ENCODE measurements at places on chromosomes 3 and 15. TPM values are rescaled to one million over a fixed set of nuclear protein-coding genes. Genes with fewer than 3 reads are reported as not detected.

DNA sequence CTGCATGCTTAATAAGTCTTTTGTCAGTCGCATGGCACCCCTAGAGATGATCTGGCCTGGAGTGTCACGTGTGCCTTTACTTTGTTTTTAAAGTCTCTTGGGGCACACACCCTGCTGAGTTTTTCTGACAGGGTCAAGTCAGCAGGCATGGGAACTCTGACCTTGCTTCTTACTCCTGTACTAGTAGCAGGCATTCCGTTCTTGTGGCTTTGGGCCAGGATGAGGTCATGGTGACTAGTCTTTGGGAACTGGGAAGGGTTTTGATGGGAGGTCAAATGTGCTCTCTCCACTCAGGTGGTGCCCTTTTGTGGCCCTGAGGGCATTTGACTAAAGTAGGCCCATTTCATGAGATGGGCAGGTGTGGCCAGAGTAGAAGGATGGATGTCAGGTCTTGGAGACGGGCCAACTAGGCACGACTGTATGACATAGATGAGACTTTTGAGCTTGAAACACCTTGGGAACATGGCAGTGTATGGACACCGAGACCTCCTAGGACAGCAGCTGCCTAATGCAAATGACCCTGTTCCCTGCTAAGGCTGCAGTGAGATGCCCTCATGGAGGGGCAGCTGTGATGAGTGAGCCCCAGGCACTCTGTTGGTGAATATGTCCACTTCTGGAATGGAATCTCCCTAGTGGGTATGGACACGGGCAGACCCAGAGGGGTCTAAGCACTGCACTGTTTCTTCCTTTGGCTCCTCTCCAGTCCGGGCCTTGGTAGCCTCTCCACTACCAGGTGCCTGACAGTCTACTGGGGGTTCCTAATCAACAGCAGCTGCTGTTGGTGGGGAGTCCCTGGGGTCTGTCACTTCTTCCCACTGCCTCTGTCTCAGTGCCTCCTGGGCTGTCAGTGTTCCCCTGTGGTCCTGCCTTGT lies 16.4 kb downstream of the SRPRB start:
- DNase-seq: peak; percentile 42
- H3K4me1 ChIP-seq: no peaks in the 10 kb centered on the region
- H3K27ac ChIP-seq: no peak overlapping the region
- no peaks in the 10 kb centered on the region for H3K27me3 ChIP-seq
- H3K36me3 ChIP-seq: peaks cover 27% of the 10 kb centered on the region

DNA sequence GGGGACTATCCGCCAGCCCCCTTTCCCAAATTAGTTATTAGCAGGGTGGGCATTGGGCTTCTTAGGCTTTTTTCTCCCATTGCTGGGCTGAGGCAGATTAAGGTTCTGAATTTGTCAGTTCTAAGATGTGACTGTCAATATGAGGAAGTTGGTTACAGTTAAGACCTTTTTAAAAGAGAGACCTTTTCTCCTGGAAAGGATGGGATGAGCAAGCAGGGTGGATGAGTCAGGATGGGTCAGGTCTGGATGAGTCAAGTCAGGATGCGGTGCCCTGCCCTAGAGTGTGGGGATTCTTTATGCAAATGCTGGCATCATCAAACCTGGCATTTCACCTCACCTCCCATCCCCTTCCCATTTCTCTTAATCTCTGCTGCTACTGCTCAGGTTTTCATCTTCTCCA lies 1.9 kb downstream of the AEN start:
- no peaks in the 10 kb centered on the region for H3K27me3 ChIP-seq
- H3K4me3 ChIP-seq: no peak overlapping the region
- H3K27ac ChIP-seq: peak overlapping the region; percentile 48
- no peak for DNase-seq
- H3K36me3 ChIP-seq: peaks cover 7% of the 10 kb centered on the region

The SNX22 gene
- total RNA-seq: 9.6 TPM

The C2CD4A gene
- not detected for total RNA-seq

DNA sequence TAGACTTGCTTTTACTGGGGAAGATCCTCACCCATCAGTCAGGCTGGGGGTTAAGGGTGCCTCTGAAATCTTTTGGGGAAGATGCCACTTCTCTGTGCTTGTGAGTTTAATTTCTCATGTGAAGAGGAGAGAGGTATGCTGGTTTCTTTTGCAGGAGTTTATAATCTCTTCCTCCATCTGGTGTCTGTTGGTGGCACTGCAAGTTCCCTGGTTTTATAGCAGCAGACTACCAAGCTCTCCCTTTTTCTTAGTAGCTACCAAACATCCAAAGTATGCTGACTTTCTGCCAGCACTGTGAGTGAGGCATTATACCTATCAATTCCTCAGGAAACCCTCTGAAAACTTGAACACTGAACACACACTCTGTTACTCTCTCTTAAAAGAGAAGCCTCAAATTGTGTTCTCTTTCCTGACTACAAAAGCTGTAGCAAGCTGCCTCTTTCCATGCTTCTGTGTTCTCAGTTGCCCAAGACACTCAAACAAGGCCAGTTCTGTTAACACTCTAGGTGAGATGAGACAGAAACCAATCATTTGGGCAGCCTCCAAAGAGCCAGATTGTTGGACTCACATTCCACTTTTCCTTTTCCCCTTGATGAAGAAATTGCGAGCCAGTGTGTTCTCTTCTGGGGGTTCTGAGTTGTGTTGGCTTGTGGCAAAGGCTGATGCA lies 299.5 kb downstream of the GAP43 start:
- H3K36me3 ChIP-seq: no peaks in the 10 kb centered on the region
- no peak overlapping the region for H3K27ac ChIP-seq
- H3K27me3 ChIP-seq: no peaks in the 10 kb centered on the region
- DNase-seq: no peak

- no peak overlapping the region for H3K27ac ChIP-seq
- H3K36me3 ChIP-seq: no peaks in the 10 kb centered on the region
- DNase-seq: no peak
- H3K4me1 ChIP-seq: peaks cover 3% of the 10 kb centered on the region
Observed at GRCh38 chr15:38557921-38558320, 6.7 kb downstream of the RASGRP1 start.

GRCh38 chr15:42548249-42549031 lies at the start of the genes HAUS2 and LRRC57:
Gene HAUS2, plus strand, starts transcription at chr15:42548838. Its CDS starts 35 bp downstream, at chr15:42548873.
Gene LRRC57, minus strand, starts transcription at chr15:42548793. Its CDS starts 359 bp downstream, at chr15:42548434.
- H3K27me3 ChIP-seq: no peaks in the 10 kb centered on the region
- DNase-seq: peak; percentile 90
- peaks cover 26% of the 10 kb centered on the region for H3K4me1 ChIP-seq
- H3K27ac ChIP-seq: peak within 1 kb of the TSS; percentile 95

The XCR1 gene
- total RNA-seq: not detected

GRCh38 chr15:63803106-63803886 lies 30.5 kb downstream of the HERC1 start:
- H3K4me3 ChIP-seq: no peak overlapping the region
- H3K4me1 ChIP-seq: peaks cover 9% of the 10 kb centered on the region
- no peak overlapping the region for H3K27ac ChIP-seq
- H3K36me3 ChIP-seq: no peaks in the 10 kb centered on the region

GRCh38 chr15:32130823-32131222 lies 100.5 kb downstream of the CHRNA7 start:
- no peak for DNase-seq
- H3K36me3 ChIP-seq: no peaks in the 10 kb centered on the region
- H3K4me3 ChIP-seq: no peak overlapping the region
- H3K27ac ChIP-seq: no peak overlapping the region

DNA sequence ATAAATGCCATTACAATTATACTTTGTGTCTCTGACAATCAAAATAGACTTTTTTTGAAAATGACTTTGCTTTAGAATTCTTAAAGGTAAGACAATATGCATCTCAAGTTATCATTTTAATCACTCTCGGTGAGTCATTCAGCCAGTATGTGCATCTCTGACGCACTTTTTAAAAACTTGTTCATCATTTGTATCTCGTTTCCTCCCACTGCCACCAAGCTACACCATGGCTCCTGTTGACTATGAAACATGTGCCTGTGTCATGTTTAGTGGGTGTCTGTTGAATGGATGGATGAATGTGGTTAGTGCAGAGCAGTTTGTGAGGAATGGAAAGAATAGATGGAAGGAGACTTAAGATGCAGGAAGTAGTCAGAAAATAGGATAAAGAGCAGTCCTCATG lies 68.6 kb downstream of the ARPP21 start:
- H3K4me3 ChIP-seq: no peak overlapping the region
- H3K27ac ChIP-seq: no peak overlapping the region
- no peak for DNase-seq
- H3K36me3 ChIP-seq: no peaks in the 10 kb centered on the region
- H3K4me1 ChIP-seq: no peaks in the 10 kb centered on the region
- no peaks in the 10 kb centered on the region for H3K27me3 ChIP-seq

GRCh38 chr3:129599607-129600006 lies 6.9 kb downstream of the PLXND1 start:
- peak; percentile 79 for DNase-seq
- H3K27ac ChIP-seq: peak overlapping the region; percentile 92
- peaks cover 100% of the 10 kb centered on the region for H3K4me1 ChIP-seq
- no peaks in the 10 kb centered on the region for H3K27me3 ChIP-seq
- no peaks in the 10 kb centered on the region for H3K36me3 ChIP-seq
- no peak overlapping the region for H3K4me3 ChIP-seq

The GOLGA8T gene
- total RNA-seq: not detected

GRCh38 chr3:30078736-30079135 lies 527.7 kb upstream of the TGFBR2 start:
- no peaks in the 10 kb centered on the region for H3K4me1 ChIP-seq
- H3K36me3 ChIP-seq: no peaks in the 10 kb centered on the region
- H3K4me3 ChIP-seq: no peak overlapping the region
- no peak overlapping the region for H3K27ac ChIP-seq

The FBXO22 gene
- 31.1 TPM for total RNA-seq

The RAB7A gene
- 126 TPM for total RNA-seq

The KIF23 gene
- total RNA-seq: 6.7 TPM

- no peaks in the 10 kb centered on the region for H3K36me3 ChIP-seq
- peaks cover 2% of the 10 kb centered on the region for H3K4me1 ChIP-seq
- no peak overlapping the region for H3K27ac ChIP-seq
- no peak for DNase-seq
- no peaks in the 10 kb centered on the region for H3K27me3 ChIP-seq
Observed at GRCh38 chr3:143881095-143881494, 32.8 kb upstream of the SLC9A9 start.

DNA sequence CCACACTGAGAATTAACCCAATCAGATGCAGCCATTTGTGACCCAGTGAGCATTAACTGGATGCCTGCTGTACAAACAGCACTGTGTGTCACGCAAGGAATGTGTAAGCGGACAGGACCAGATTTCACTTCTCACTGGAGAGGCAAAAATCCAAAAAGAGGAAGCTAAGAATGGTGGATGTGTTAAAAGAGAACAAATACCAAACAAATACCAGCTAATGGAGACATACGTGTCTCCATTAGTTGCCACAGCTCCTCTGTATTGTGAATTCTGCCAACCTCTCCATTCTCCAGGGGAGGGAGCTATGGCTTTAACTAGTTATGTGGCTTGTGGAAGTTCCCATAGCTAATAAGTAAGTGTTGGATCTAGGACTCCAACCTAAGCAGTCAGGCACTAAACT lies 2.6 kb downstream of the LTF start:
- H3K4me3 ChIP-seq: no peak overlapping the region
- H3K27ac ChIP-seq: peak overlapping the region; percentile 44
- H3K4me1 ChIP-seq: peaks cover 32% of the 10 kb centered on the region
- H3K36me3 ChIP-seq: no peaks in the 10 kb centered on the region
- no peak for DNase-seq
- no peaks in the 10 kb centered on the region for H3K27me3 ChIP-seq

The KLHL6 gene
- total RNA-seq: 43.7 TPM

DNA sequence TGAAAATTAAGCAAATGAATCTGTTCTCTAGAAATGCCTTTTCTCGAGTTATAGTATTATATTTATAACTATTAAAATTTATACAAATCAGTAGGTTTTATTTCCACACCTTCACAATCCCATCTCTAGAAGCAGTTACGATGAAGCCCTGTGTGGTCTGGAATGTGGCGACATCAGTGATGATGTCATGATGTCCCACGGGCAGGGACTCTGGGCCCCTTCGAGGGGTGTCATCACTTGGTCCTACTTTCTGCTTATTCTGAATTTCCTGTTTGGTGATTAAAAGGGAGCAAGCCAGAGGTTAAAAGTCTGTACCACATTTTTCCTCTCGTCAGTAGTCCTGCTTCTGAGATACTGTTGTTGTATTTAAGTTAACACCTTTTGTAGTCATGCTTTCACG lies 67.4 kb downstream of the PIK3R4 start:
- H3K36me3 ChIP-seq: peaks cover 85% of the 10 kb centered on the region
- no peaks in the 10 kb centered on the region for H3K27me3 ChIP-seq
- no peak for DNase-seq
- no peaks in the 10 kb centered on the region for H3K4me1 ChIP-seq
- no peak overlapping the region for H3K4me3 ChIP-seq

- H3K4me3 ChIP-seq: no peak overlapping the region
- H3K27ac ChIP-seq: no peak overlapping the region
- no peaks in the 10 kb centered on the region for H3K4me1 ChIP-seq
- H3K27me3 ChIP-seq: no peaks in the 10 kb centered on the region
Observed at GRCh38 chr3:153144779-153145178, 17.2 kb upstream of the RAP2B start.

The SCG5 gene
- not detected for total RNA-seq

GRCh38 chr3:35663471-35663870 lies 24.1 kb downstream of the ARPP21 start:
- no peaks in the 10 kb centered on the region for H3K36me3 ChIP-seq
- no peak overlapping the region for H3K27ac ChIP-seq
- no peak for DNase-seq
- no peak overlapping the region for H3K4me3 ChIP-seq
- H3K4me1 ChIP-seq: no peaks in the 10 kb centered on the region

DNA sequence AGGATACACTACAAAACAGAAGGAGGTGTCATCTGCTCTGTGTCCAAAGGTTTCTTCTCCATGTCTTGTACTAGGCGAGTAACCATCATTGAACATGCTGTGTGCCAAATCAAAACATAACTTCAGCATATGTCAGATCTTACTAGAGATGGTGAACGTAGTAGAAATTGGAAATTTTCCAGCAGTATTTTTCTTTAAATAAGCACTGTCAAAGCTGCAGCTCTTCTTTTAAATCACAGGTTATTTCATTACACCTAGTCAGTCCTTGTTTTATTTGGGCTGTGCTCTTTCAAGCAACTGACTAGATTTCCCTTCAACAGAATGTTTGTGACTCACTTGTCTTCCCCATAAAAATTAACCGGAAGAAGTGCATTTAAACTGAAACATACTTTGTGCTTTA lies 46.5 kb downstream of the MSL2 start:
- H3K36me3 ChIP-seq: peaks cover 10% of the 10 kb centered on the region
- peaks cover 4% of the 10 kb centered on the region for H3K4me1 ChIP-seq
- H3K4me3 ChIP-seq: no peak overlapping the region
- H3K27ac ChIP-seq: no peak overlapping the region

All from upper lobe of left lung (tissue), 6 donors.